CD4-positive, alpha-beta T cell treated with Interleukin-12 subunit alpha and Interleukin-12 subunit beta, for 1 hour (primary cell): ENCODE measurements at places on chromosomes 4 and X.

DNA sequence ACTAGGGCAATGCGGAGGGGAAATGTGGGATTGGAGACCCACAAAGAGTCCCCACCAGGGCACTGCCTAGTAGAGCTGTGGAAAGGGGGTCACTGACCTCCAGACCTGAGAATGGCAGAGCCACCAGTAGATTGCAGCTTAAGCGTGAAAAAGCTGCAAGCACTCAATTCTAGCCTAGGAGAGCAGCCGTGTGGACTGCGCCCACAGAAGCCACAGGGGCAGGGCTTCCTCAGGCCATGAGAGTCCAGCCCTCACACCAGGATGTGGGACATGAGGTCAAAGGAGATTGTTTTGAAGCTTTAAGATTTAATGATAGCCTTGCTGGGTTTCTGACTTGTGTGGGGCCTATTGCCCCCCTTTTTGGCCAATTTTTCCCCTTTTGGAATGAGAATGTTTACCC lies 379.0 kb downstream of the INPP4B start:
- no peak for DNase-seq

DNA sequence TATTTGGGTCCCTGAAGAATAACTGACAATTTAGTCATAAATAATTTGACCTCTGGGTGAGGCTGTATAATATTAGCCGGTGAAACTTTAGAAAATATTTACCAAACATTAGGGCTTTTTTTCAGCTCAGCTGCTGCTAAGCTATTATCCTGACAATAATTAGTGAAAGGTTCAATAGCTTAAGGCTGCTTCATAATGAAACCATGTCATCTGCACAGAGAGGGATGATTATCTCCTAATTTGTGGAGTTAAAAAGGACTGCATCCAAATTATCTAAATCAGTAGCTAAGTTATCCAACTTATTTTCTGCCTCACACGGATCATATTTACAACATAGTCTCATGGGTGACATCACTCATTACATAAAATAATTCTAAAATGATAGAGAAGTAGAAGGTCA lies 1249.8 kb downstream of the RAPGEF2 start:
- DNase-seq, result no peak

DNA sequence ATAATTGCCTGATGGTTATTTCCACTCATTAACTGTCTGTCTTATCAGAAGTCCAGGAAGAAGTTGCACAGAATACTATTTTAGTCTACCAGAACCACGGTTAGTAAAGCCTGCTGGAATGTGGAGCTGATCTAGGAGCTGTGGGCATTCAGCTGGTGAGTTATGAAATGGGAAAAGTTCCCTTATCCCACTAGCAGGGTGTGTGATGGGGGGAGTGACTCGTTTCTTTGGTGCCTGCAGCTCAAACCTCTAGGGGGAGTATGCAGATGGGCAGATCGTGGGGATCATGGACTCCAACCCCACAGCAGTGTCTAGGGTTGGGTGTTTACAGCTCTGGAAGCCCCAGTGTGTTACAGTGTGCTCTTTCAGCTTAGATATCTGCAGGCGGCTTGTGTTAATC lies 305.7 kb upstream of the BOD1L1 start:
- no peak for DNase-seq

GRCh38 chr4:76562836-76563453 lies 127.9 kb downstream of the SHROOM3 start:
- no peak for DNase-seq

- DNase-seq, result no peak
Observed at GRCh38 chr4:41454423-41454822, 83.5 kb upstream of the LIMCH1 start.

GRCh38 chr4:11647433-11647832 lies 218.7 kb upstream of the HS3ST1 start:
- no peak for DNase-seq

GRCh38 chrX:150365051-150365989 lies 2.2 kb downstream of the MAMLD1 start:
- DNase-seq, result peak; percentile 69

DNA sequence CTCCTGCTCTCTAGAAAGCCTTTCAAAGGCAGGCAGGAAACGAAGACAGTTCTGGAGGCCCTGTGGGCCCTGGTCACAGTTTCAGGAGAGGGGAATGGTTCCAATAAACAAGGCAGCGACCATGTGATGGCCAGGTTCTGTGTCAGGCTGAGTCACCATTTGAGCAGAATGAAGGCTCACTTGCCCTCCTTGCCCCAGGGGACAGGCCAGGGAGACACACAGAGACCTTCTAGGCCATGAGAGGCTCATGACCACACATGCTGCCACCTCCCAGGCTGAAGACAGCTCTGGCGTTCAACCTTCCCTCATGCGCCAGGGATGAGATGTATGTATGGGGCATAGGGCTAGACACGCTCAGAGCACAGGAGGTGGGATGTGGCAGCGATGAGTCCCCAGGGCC lies 22.9 kb upstream of the TRIM2 start:
- no peak for DNase-seq

DNA sequence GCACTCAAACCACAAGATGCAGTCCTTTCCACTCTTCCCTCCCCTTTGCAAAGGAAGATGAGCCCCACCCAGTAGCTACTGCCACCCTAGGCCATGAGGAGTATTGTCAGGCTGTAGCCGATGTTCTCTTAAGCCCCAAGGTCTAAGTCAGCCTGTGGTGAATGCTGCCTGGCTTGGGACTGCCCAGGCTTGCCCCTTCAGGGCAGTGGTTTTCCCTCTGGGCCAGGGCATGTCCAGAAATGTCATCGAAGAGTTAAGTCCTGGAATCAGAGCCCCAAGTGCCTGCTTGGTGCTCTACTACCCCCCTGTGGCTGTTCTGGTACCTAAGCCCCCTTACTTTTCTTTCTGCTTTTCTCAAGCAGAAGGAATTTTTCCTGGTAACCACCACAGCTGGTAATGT lies 11.8 kb upstream of the PGK1 start:
- no peak for DNase-seq

- DNase-seq, result no peak
Observed at GRCh38 chr4:150115851-150116250, 37.6 kb downstream of the DCLK2 start.

DNA sequence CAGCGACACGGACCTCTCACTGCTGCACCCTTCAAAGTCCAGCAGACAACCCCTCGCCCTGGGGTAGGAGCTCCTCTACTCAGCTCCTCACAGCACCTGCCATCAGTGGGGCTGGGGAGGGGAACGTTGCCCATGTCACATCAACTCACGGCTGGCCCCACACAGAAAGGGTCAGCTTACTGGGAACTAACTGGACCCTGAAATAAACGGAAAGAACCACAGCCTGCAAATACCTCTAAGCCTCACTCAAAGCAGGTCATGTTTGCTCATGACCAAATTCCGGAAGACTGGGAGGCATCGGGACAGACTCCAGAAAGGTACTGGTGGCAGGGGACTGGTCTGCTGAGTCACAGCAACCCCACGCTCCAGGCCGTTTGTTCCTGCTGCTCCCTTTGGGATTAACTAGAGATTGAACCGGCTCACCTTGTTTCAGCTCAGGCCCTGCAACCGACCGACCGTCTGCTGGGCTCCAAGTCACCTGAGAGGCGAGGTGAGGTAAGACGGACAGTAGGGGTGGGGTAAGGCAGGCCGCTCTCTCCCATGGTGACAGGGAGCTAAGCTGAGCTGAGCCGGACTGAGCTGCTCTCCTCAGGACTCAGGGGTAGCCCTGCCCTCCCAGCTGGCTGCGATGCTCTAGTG lies 5.6 kb downstream of the G6PD start:
- DNase-seq, result no peak

DNA sequence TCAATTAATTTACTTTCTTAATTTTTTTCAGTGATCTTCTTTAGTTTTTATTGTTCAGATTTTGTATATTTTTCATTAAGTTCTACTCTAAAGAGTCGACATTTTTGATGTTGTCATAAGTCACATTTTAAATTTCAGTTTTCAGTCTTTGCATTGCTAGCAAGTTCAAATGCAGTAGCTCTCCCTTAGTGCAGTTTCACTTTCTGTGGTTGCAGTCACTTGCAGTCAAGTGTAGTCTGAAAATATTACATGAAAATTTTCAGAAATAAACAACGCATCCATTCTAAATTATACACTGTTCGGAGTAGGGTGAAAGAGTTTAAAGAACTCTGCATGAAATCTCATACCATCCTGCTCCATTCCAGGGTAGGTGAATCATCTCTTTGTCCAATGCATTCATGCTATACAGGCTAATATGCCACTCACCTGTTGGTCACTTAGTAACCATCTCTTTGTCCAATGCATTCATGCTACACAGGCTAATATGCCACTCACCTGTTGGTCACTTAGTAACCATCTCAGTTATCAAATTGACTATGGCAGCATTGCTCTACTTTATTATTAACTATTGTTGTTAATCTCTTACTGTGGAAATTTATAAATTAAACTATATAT lies 356.9 kb downstream of the STPG2 start:
- no peak for DNase-seq

DNA sequence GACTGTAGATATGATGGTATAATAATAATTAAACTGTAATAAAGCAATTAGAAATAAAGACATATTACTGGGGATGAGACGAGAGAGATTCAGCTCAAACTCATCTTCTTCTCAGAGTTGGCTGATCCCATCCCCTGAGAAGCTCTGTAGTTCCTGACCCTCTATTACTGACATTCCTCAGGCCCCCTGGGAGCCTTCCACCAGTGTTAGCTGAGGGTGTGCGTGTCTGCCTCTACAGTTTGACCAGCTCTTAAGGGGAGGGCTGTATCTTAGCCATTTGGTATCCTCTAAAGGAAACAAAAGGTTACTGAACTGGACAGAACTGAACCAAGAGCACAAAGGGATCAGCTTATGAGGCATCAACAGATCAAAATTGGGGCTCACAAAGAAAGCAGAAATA lies 11.2 kb downstream of the FHDC1 start:
- no peak for DNase-seq
